Fibroblast of villous mesenchyme (primary cell): ENCODE measurements at places on chromosomes 12 and 14.
A peak's percentile ranks its signal among the peaks of the same experiment; 100 is the strongest.

DNA sequence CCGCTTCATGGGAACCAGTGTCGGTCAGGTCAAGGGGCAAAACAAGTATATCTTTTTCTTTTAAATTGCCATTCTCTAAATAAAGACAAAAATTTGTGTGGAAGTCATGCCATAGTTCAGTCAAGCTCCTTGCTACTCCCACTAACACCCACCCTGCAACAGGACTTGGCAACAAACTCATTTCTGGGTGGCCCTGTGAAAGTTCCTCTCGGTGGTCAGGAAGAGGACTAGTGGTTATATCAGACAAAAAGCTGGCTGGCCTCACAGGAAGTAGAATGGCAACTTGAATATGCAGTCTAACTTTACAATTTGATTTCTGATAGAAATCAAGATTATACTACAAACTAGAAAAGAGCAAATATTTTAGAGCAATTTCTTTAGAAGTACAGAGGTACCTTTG, 11.2 kb downstream of the DHRS7 start:
- no peak for DNase-seq

- DNase-seq, result no peak
Measured at GRCh38 chr12:92619026-92619425, 83.8 kb upstream of the PLEKHG7 start.

DNA sequence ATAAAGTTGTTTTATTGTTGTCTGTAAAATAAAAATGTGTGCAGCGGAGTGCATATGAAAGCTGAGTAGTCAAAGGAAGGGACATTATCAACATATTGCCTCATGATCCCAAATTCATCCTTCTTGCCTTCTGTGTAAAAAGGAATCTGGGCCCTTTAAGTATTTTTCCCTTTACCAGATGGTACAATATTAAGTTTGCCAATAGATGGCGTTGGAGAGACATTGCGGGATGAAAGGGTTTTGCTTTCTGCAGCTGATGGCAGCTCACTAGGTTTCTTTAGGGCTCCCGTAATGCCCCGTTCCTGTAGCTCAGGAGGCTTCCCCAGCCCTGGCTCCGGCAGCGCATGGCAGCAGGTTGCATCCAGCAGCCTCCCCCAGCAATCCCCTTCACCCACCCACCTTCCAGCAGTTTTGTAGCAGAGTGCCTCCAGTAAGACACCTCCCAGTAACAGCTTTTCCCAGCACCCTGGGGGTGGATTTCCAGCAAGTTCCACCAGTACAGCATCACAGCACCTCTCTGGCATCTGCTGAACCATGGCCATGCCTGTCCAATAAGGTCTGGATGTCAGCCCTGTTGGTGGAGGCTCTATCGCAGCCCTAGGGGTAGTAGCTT, 354.4 kb downstream of the MED13L start:
- no peak for DNase-seq

- DNase-seq, result no peak
Measured at GRCh38 chr12:123912415-123913380, 59.9 kb downstream of the CCDC92 start.

- no peak for DNase-seq
Measured at GRCh38 chr14:74407801-74408154, 18.2 kb downstream of the SYNDIG1L start.

GRCh38 chr14:102872020-102872419, 50.4 kb upstream of the AMN start:
- DNase-seq, result no peak

GRCh38 chr12:104686196-104686595, 229.4 kb downstream of the CHST11 start:
- no peak for DNase-seq

DNA sequence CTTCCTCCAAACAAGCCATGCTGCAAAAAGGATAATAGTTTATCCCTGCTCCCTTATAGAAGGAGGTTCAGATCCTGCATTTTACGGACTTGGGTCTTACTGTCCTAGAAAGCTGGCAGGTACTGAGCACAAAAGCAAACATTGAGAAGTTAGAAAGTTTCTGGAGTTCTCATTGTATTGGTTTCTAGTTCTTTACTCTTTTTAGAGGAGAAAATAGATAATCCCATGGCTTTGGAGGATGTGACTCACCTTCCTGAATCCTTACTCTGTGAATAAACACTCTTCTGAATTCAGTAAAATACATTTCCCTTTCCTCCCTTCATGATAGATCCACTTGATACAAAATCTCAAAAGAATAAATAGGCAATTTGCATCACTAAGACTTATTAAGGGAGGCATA, 188.9 kb downstream of the NPAS3 start:
- peak; percentile 16 for DNase-seq

- DNase-seq, result peak; percentile 82
Measured at GRCh38 chr14:67426983-67427606, 15.1 kb upstream of the PLEK2 start.

DNA sequence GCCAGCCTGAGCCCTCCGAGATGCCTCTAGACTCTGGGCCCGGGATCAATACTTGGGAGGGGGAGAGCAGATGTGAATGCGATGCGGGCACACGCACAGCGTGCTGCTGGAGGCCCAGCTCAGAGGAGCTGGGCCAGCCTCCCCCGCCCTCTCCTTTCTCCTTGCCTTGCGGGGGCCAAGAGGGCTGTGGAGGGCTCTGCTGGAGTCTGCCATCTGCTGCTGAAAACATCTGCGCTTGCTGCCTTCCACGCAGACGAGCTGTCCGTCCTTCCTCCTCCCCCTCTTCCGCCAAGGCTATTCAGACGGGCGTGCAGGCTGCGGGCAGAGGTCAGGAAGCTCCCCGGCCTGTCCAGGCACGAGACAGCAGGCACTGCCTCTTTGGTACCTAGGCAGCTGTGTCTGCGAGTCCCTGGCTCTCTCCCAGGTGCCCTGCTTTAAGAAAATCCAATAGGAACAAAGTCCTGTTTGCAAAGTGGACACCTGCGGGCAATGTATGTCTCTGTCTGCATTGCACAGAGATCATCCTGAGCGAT, 75.2 kb downstream of the SPRING1 start:
- DNase-seq, result peak; percentile 28

GRCh38 chr12:3302401-3303041, 188.5 kb upstream of the PRMT8 start:
- no peak for DNase-seq

DNA sequence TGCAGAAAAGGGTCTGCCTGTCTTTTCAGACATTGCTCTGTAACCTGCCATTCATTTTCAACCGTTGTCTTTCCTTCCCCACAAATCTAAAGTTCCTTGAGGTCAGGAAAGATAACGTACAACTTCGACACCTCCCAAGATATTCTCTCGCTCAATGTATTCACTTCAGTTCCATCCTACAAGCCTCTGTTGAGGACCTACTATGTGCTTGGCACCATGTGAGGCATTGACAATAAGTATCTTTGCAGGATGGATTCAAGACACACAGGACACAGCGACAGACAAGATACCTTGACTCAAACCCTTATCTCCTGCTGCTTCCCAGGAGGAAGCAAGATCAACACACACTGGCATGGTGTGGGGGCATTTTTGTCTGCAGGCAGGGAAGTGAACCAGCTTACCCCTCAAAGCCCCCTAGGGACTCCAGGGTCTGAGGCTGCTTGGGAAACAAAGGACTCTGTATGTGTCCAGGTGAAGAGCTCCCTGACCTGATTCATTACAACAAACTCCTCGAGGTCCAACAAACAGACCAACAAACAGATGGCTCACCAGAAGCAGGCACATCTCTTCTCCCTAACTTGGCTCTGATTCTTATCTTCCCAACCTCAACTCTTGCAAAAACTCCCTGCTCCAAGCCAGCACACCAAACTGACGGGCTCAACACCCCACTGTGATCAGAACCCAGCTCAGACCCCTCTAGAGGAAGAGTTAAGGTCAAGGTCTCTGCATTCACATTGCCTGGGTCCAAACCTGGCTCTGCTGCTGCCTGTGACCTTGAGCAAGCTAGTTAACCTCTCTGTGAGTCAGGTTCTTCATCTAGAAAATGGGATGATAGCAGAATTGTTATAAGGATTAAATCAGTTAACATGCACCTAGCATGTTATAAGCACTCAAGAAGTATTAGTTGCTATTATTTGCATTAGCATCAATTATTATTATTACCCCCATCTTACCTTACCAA, 6.3 kb downstream of the NUAK1 start:
- DNase-seq, result no peak

DNA sequence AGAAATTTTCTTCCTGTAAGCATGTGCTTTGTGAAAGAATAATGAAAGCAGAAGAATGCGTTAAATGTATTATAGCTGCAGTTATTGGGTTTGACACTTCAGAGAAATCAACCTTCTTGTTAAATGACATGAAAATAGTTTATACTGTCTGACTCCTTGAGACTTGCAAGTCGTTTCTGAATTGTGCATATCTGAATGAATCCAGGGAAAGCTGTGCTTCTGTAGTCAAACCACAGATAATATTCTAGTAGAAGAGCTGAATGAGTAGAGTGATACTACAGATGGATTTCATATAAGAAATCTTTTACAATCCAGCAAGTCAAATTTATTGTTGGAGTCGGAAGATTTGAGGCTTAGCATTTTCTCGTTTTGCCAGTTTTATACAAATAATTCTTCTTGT, 343.3 kb downstream of the RAD51B start:
- no peak for DNase-seq

- no peak for DNase-seq
Measured at GRCh38 chr12:8143261-8143660, 13.6 kb upstream of the ZNF705A start.

DNA sequence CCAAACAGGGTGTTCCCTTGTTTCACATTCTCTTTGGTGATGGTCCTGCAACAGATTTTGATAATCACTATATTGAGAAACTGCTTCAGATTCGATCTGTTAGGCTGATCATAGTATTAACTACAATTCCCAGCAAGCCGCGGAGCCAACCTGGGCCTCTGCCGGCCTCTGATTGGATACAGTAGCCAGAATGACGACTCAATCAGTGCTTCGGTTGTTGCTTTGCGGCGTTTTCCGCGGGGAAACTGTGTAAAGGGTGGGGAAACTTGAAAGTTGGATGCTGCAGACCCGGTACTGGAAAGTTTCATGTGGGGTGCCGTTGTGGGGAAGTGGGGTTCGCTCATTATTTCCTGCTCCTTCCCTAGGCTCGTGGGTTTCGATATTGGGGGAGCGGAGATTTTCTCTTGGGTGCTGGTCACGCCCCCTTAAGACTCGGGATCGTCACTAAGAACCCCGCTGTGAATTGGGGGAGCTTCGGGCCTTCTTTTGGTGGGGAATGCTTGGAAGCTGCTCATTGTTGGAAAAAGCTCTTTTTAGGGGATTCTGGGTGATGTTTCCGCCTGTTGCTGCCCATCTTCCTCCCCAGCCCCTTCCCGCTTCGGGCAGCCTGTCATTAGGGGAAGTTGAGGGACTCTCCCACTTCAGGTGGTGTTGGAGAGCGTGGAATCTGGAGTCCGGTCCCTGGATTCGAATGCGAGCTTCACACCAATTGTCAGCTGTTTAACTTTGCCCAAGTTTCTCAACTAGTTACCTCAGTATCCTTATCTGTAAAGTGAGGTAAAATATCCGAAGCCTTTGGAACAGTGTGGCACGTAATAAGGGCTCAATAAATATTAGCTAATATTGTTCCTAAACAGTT, at the start of gene RAD51B:
RAD51B (plus strand) TSS at position 217 of the 859 bp plus-strand sequence.
- peak; percentile 88 for DNase-seq

DNA sequence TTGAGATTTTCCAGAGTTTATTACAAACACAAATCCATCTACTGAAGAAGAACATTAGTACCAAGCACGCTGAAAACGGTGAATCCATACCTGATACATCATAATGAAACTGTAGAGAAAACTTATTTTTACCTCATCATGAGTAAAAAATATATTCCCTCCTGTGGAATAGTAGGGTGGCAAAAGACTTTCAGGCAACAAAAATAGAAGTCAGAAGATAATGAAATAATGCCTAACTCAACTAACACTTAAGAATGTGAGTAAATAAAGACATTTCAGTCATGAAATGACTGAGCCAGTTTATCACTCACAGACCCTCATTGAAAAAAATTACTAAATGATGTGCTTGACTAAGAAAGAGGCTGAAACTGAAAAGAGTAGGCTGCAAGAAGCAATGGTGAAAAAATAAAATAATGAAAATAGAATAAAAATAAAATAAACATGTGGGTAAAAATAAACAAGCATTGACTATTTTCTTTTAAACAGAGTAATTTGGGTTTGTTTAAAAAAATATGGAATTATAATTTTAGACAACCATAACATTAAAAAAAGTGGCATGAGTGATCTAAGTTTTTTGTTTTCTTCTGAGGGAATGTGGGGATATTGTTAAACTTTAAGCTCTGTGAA, 148.6 kb downstream of the ASCL1 start:
- DNase-seq, result no peak

GRCh38 chr14:99246536-99247097, 25.4 kb downstream of the BCL11B start:
- no peak for DNase-seq

DNA sequence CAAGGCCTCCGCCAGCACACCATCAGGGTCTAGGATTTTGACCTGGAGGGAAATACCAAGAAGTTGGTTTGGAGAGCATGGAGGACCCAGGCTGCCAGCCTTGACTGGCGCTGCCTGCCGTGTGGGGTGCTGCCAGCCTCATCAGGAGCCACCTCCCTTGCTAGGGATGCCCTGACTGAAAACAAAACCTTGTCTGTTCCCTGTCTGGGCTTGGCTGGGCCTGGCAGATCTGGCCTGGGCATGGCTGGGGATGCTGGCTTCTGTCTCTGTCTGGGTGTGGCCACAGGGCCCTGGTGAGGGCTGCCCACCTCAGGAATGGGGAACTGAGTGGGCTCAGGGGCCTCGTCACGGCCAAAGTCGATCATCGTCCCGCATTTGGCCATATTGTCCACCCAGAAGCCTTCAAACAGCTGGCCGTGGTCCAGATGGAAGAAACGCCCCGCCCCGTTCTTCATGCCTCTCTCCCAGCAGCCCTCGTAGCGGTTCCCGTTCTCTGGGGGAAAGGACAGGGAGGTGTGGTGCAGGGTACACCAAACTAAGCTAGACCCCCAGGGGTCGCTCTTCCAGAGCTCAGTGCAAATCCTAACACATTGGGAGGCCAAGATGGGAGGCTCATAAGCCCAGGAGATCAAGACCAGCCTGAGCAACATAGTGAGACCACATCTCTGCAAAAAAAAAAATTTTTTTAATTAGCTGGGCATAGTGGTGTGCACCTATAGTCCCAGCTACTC, 16.5 kb downstream of the MORN3 start:
- DNase-seq, result no peak

DNA sequence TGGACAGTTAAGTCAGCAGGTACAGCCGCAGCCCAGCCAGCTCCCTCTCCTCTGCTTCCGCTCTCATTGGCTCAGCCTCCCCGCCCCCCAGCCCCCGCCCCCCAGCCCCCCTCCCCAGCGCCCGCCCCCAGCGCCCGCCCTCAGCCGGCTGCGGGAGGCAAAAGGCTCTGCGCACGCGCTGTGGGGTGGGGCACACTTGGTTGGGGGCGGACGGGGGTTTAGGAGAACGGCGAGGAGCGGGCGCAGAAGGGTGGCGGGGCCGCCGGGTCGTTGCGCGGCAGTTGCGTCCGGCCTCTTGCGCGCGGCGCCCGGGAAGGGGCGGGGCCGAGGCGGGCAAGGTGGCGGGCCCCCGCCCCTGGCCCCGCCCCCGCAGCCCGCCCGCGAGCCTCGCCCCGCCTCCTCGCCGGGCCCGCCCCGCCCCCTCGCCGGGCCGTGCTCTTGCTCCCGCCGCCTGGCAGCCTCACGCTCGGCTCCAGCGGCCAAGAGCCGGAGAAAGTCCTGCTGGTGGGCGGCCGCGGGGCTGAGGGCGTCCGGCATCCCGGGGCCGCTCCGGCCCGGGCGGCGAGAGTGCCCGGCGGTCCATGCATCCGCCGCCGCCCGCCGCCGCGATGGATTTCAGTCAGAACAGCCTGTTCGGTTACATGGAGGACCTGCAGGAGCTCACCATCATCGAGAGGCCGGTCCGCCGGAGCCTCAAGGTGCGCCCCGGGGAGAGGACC, at the start of gene PPP4R4:
PPP4R4 (plus strand) TSS at position 438 of the 719 bp plus-strand sequence; CDS start at position 582, 144 bp downstream.
- DNase-seq, result peak; percentile 82

- DNase-seq, result no peak
Measured at GRCh38 chr12:15770021-15770420, 19.2 kb downstream of the EPS8 start.
